Activated B cell treated with CpG ODN at 0.5 μM for 24 hours (primary cell): ENCODE measurements at places on chromosomes 2 and 18. TPM values are rescaled to one million over a fixed set of nuclear protein-coding genes. Genes with fewer than 3 reads are reported as not detected.

The DQX1 gene
- 0.51 and 0.73 TPM in 2 replicates for total RNA-seq

GRCh38 chr2:63589148-63589958 lies 590 bp downstream of the MDH1 start:
- DNase-seq, result no peak

DNA sequence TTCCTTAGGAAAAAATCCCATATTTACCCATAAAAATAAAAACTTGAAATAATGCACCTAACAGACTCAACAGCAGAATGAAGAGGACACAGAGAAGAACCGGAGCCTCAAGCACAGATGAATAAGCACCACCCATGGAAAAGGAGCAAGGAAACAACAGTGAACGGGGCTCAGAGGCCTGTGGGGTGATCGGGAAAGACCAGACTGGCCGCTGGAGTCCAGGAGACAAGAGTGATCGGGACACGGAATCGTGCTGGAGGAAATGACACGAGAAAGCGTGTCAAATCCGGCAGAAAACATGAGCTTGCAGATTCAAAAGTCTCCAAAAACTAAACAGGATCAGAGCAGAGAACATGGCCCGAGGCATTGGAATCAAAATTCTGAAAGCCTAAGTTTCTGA lies 448.0 kb upstream of the SALL3 start:
- DNase-seq, result no peak

The SOX11 gene
- 0.05 TPM in 1 of 2 replicates, not detected in the other for total RNA-seq

DNA sequence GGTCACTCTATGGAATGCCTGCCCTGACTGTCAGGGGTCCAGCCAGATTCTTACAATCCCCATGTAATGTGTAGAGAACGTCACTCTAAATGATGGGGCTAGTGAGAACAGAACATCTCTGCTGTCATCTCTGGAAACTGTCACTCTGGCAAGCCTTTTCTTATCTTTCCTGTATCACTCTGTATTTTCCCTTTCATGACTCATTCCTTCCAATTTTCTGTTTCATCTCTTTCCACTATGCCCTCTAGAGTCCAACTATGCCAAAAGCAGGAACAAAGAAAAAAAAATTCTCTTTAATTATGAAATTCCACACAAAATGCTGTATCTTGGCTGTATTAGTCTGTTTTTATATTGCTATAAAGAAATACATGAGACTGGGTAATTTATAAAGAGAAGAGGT lies 608.8 kb downstream of the ADCYAP1 start:
- DNase-seq, result no peak

GRCh38 chr2:144429396-144430112 lies 90.4 kb downstream of the ZEB2 start:
- DNase-seq, result no peak

The HAT1 gene
- 35.9 and 36.2 TPM in 2 replicates for total RNA-seq

The IRS1 gene
- total RNA-seq, result 3.2 and 3.6 TPM in 2 replicates

The AQP12B gene
- not detected in 2 replicates for total RNA-seq

DNA sequence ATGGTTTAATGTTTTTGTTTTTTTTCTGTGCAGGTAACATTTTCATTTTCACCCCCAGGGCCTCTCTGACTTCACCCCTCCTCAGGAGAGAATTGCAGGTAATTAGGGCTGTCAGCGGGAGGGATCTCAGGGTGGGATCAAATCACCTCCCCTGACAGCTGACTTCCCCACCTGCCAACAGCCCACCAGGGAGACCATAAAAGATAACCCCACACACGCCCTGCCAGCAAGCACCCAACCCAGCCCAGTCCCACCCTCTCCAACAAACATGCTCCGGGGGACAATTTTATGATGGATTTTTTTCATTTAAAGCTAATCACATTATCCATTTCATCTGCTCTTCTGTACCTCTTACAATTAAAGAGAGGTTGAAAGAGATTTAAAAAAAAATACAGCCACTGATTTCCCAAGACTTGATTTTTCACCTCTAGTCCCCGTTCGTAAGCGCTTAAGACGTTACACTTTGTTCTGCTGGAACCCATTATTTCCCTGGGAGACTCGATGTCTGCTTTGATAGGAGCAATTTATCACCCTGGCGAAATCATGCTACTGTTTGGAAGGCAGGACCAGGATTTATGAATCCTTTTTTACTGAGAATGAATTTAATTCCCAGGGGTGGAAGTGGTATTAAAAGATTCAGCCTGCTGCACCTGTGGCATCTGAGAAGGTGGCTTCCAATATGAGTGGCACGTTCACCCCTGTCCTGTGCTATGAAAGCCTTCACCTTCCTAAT lies 232.9 kb upstream of the ID2 start:
- no peak for DNase-seq

The GTF2A1L gene
- not detected in 2 replicates for total RNA-seq

The HTR2B gene
- total RNA-seq, result not detected in 2 replicates

DNA sequence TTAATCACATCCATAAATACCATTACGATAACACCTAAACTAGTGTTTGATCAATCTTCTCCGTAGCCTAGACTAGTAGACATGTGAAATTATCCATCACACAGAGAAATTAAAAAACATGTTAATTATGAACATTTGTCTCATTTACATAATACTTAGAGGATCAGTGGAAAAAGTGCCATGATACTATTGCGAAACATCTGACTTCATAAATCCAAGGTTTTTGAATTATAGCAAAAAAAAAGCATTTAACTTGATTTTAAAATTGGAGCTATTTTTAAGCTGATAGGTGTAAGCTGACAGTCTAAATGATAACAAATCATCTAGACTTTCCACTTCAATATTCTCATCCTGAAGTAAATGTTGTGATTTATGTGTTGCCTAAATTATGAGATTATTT lies 51.6 kb downstream of the CBLN2 start:
- no peak for DNase-seq

- no peak for DNase-seq
Measured at GRCh38 chr18:43934781-43935471, 657.6 kb upstream of the SYT4 start.

DNA sequence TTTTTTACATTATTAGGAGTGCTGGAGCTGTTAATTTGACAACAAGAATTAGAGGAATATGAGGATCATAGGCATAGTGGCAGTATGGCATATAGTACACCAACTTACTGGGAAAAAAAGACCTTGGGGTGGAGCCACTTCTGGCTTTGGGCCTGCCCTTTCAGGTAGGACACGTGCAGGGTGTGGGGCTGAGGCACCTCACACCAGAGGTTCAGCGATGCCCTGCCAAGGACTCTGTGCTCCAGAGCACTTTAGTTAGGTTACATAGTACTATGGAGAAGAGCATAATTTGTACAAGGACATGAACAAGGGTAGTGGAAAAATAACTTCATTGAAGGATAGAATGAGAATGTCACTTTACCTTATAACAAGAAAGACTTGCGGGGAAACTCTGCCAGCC lies 77.1 kb upstream of the CD302 start:
- DNase-seq, result no peak

DNA sequence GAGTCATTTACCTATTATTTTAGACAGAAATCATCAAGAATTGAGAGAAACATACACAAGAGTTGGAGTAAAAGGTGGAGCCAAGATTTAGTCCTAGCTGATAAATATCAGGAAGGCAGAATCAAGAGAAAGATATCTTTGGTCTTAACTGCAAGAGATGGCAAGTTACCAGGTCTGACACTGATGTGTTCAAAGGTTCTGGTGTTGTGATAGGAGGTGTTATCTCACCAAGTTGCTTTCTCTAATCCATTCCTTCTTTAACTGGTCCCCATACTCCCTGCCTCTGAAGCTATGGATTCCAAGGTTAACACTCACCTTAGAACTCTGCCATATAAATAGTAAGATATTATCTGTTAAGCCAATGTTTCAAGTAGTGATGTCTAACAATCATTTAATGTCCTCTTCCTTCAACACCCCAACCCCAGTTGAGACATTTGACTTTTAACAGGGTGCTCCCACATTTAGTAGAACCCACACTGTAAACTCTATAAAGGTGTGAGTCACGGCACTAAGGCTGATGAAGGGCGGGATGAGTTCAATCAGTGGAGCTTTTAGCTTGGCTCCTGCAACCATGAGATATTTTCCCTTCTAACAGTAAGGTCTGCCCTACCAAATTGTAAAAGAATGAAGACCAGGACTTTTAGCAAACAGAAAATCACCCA lies 333.7 kb downstream of the RND3 start:
- no peak for DNase-seq

- DNase-seq, result no peak
Measured at GRCh38 chr2:88669482-88670214, 21.8 kb upstream of the RPIA start.

The SCG2 gene
- 0.15 and 0.35 TPM in 2 replicates for total RNA-seq

GRCh38 chr2:168146892-168147810 lies 100.2 kb downstream of the STK39 start:
- DNase-seq, result no peak

The CD8A gene
- 0.18 and 0.24 TPM in 2 replicates for total RNA-seq

The AFF3 gene
- total RNA-seq, result 228 and 271 TPM in 2 replicates
